ENCODE measurements at places on chromosomes 4 and X.

DNA sequence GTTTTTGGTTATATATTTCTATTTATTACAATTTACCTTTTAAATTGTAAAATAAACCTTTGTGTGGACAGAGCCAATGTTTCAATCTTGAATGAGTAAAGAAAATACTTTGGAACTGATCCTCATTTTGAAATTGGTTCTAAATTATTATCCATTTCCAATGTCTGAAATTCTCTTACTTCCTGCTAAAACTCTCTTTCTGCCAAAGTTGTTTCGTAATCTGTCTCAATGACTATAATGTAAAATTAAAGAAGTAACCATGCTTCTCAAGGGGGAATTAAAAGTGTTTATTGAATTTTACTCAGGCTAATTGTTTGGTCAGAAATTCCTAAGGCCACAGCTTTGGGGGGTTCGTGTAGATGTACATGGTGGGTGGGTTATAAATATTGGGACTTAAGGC, 34.8 kb downstream of the YIPF6 start:
- DNase-seq, result no peak

DNA sequence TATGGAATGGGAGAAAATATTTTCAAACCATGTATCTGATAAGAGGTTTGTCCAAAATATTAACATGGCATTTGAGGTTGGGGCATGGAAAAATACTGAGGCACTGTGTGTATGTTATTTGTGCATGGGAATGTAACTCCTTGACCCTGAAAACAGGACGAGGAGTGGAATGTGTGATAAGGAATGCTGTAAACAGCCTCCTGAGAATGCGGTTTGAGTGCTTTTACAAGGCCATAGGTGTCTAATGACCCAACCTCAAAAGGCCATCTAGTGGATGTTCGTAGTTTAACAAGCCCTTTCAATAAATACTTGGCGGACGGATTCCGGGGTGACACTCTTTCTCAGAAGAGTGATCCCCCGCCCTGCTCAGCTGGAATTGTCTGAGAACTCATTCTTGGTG, 162.9 kb upstream of the USP9X start:
- no peak for DNase-seq

- no peak for DNase-seq
Measured at GRCh38 chr4:53804719-53805118, 213.4 kb upstream of the LNX1 start.

GRCh38 chr4:7770224-7771050, 169.2 kb downstream of the AFAP1 start:
- DNase-seq, result no peak

- DNase-seq, result no peak
Measured at GRCh38 chrX:53086464-53086863, 4.3 kb downstream of the TSPYL2 start.

DNA sequence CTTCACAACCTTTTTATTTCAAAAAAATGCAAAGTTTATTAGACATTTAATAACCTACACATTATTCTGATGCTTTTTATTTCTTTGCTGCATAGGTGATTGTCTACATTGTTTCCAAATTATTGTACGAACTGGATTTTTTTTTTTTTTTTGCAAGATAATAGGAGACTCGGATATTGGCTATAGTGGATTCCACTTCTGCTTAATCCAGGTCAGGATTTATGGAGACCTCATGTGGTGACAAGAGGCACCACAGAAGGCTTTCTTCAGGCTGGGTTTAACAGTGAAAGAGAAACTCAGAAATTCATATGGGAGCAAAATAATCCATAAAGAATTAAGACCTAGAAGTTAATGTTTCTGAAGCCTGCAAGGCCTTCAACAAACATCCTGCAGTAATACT, 2.4 kb upstream of the SLIT2 start:
- DNase-seq, result no peak

- no peak for DNase-seq
Measured at GRCh38 chr4:101018836-101019235, 328.5 kb downstream of the PPP3CA start.

Measured in activated CD4-positive, alpha-beta T cell treated with anti-CD3 and anti-CD28 coated beads for 24 hours (primary cell).